ENCODE measurements at places on chromosomes 13 and 19. TPM values are rescaled to one million over a fixed set of nuclear protein-coding genes. Genes with fewer than 3 reads are reported as not detected.

- H3K27ac ChIP-seq, result no peak overlapping the region
- H3K4me3 ChIP-seq, result no peak overlapping the region
- no peaks in the 10 kb centered on the region for H3K27me3 ChIP-seq
- no peak for DNase-seq
- H3K4me1 ChIP-seq, result peaks cover 6% of the 10 kb centered on the region
Measured at GRCh38 chr13:44765001-44765471, 188.9 kb upstream of the TSC22D1 start.

DNA sequence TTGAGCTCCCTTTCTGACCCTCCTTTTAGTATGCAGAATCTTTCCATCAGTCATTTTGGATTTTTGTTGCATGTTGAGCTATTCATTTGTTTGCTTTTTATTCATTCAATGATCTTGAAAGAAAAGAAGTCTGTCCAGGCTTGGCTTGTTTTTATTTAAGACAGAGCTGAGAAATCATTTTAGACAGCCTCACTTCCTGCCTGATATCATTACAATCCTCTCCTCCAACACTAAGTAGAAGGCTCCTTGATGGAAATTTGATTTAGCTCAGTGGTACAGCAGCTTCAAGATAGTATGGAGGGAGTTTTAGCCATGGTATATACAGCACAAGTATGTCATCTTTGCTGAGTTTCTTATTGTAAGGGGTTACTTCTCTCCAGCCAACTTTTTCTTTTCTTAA lies 28.4 kb downstream of the MBNL2 start:
- H3K27ac ChIP-seq, result peak overlapping the region; percentile 47
- no peak for DNase-seq
- no peaks in the 10 kb centered on the region for H3K27me3 ChIP-seq
- peaks cover 29% of the 10 kb centered on the region for H3K4me1 ChIP-seq
- no peaks in the 10 kb centered on the region for H3K36me3 ChIP-seq

DNA sequence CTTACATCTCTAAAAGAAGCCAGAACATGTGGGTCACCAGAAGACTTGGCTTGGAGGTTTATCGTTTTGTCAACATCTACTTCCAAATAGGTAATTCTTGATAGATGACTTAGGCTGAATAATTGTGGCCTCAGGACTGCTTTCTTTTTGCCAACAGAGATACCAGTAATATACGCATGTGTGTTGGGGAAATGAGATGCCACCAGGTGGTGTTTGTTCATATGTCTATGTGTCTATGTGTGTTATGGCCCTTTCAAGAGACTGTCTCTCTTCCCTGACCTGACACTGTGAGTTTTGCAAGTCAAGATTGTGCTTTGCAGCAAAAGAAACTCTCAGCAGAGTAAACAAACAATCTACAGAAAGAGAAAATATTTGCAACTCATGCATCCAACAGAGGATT lies 31.6 kb upstream of the METTL21C start:
- H3K4me1 ChIP-seq, result peaks cover 17% of the 10 kb centered on the region
- no peak overlapping the region for H3K27ac ChIP-seq
- DNase-seq, result no peak
- H3K27me3 ChIP-seq, result no peaks in the 10 kb centered on the region
- H3K4me3 ChIP-seq, result no peak overlapping the region

DNA sequence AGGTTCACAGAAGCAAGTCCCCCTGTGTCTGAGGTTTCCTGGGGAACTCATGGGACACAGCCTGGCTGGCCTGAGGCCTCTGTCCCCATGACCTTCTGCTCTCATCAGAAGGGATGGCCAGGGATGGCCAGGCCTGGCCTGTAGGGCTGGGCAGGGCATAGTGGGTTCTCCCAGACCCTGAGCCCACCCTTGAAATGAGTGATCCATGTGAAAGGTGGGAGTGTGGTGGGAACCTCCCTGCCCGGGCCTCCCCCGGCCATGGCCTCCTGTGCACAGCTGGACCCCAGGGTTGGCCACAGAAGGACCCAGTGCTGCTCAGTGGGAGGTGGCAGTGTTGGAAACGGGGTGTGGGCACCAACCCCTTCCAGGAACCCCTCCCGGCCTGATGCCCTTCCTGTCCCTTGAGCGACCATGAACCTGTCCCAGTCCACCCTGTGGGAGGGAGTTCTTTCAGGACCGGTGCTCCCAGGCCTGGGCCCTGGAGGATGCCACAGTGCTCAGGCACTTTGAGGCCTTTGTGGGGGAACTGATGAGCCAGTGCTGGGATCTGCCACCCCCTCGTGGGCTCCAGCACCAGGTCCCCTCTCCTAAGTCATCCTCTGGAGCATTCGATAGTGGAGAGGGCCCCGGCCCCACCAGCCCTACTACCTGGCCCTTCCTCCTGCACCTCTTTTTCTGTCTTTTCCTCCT lies 15.5 kb upstream of the ZNF14 start:
- DNase-seq, result no peak
- no peaks in the 10 kb centered on the region for H3K4me1 ChIP-seq
- no peaks in the 10 kb centered on the region for H3K36me3 ChIP-seq
- H3K27me3 ChIP-seq, result no peaks in the 10 kb centered on the region
- no peak overlapping the region for H3K4me3 ChIP-seq
- H3K27ac ChIP-seq, result no peak overlapping the region

GRCh38 chr13:106096661-106097092 lies 438.8 kb downstream of the EFNB2 start:
- no peaks in the 10 kb centered on the region for H3K36me3 ChIP-seq
- no peak overlapping the region for H3K27ac ChIP-seq
- H3K4me3 ChIP-seq, result no peak overlapping the region
- no peak for DNase-seq
- H3K4me1 ChIP-seq, result peaks cover 6% of the 10 kb centered on the region

- no peak overlapping the region for H3K27ac ChIP-seq
- H3K36me3 ChIP-seq, result no peaks in the 10 kb centered on the region
- no peak overlapping the region for H3K4me3 ChIP-seq
- DNase-seq, result no peak
Measured at GRCh38 chr13:26695891-26696311, 64.7 kb downstream of the GPR12 start.

- no peaks in the 10 kb centered on the region for H3K27me3 ChIP-seq
- no peak for DNase-seq
- H3K4me1 ChIP-seq, result no peaks in the 10 kb centered on the region
- no peak overlapping the region for H3K4me3 ChIP-seq
- no peaks in the 10 kb centered on the region for H3K36me3 ChIP-seq
- no peak overlapping the region for H3K27ac ChIP-seq
Measured at GRCh38 chr13:43431841-43432240, 354.9 kb downstream of the ENOX1 start.

GRCh38 chr13:84946192-84946591 lies 853.0 kb downstream of the SLITRK6 start:
- H3K27ac ChIP-seq, result no peak overlapping the region
- no peaks in the 10 kb centered on the region for H3K36me3 ChIP-seq

DNA sequence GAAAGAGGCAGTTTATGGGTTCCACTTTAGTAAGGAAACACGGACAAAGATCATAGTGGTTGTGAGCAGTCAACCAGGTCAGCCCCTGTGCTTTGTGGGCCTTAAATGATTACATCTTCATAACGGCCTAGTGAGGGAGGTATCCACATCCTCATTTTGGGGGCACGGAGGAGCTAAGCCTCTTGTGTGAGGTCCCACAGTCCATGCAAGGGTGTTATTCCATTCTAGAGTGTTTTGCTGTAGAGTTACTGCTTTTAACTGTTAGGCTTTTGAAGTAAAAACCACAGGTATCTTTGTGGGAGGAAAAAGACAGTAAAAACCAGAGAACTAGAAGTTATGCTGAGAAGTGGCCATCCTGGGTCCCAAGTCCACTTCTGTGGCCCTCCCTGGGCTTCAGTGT lies 4.0 kb downstream of the NOP53 start:
- DNase-seq, result no peak
- H3K27ac ChIP-seq, result no peak overlapping the region
- no peak overlapping the region for H3K4me3 ChIP-seq
- peaks cover 10% of the 10 kb centered on the region for H3K4me1 ChIP-seq

GRCh38 chr13:110471833-110472162 lies 89.7 kb downstream of the RAB20 start:
- no peak overlapping the region for H3K4me3 ChIP-seq
- DNase-seq, result peak; percentile 12
- H3K27me3 ChIP-seq, result no peaks in the 10 kb centered on the region
- H3K36me3 ChIP-seq, result peaks cover 56% of the 10 kb centered on the region

DNA sequence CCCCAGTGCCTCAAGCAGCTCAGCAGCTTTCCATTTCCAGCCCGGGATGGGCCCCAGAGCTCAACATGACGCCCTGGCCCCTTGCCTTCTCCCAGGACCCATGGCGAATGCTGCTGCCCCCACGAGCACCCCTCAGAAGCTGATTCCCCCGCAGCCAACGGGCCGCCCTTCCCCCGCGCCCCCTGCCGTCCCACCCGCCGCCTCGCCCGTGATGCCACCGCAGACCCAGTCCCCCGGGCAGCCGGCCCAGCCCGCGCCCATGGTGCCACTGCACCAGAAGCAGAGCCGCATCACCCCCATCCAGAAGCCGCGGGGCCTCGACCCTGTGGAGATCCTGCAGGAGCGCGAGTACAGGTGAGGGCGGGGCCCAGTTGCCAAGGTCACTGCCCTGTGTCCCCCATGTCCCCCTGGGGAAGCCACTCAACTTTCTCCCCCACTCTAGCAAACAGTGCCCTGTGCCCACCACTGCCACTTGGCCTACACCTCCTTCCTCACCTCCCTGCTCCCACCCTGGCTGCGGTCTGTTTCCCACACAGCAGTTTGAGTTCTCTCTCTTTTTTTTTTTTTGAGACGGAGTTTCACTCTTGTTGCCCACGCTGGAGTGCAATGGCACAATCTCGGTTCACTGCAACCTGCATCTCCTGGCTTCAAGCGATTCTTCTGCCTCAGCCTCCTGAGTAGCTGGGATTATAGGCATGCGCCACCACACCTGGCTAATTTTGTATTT lies 26.9 kb downstream of the SMARCA4 start:
- no peak overlapping the region for H3K27ac ChIP-seq
- no peaks in the 10 kb centered on the region for H3K27me3 ChIP-seq
- DNase-seq, result no peak
- H3K4me1 ChIP-seq, result no peaks in the 10 kb centered on the region

- H3K4me3 ChIP-seq, result no peak overlapping the region
- DNase-seq, result no peak
- H3K4me1 ChIP-seq, result no peaks in the 10 kb centered on the region
- H3K27ac ChIP-seq, result no peak overlapping the region
- no peaks in the 10 kb centered on the region for H3K36me3 ChIP-seq
- H3K27me3 ChIP-seq, result no peaks in the 10 kb centered on the region
Measured at GRCh38 chr19:13873834-13874515, 3.0 kb upstream of the NANOS3 start.

- no peak overlapping the region for H3K27ac ChIP-seq
- H3K4me3 ChIP-seq, result no peak overlapping the region
- no peak for DNase-seq
Measured at GRCh38 chr13:107600971-107601370, 614.4 kb downstream of the LIG4 start.

DNA sequence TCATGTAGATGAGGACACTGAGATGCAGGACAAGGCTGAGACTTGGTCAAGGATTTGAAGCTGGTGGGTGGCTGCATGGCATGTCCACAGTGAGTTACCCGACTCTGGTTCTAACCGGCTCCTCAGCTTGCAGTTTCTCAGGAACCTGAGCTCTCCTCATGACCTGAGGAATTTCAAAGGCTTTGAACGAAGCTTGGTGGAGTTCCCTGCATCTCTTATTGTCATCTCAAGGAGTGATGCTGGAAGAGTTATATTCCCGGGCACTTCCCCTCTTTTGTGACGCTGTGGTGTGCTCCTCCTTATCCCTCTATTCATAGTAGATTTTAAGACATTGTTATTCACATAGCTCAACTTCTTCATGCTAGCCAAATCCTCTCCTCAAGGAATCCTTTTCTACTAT lies 500.1 kb upstream of the HTR2A start:
- H3K4me1 ChIP-seq, result no peaks in the 10 kb centered on the region
- DNase-seq, result no peak
- no peak overlapping the region for H3K4me3 ChIP-seq
- no peaks in the 10 kb centered on the region for H3K36me3 ChIP-seq
- H3K27me3 ChIP-seq, result no peaks in the 10 kb centered on the region
- H3K27ac ChIP-seq, result no peak overlapping the region

GRCh38 chr13:91133941-91134802 lies 213.3 kb upstream of the MIR17HG start:
- H3K36me3 ChIP-seq, result no peaks in the 10 kb centered on the region
- no peak overlapping the region for H3K4me3 ChIP-seq
- H3K27me3 ChIP-seq, result no peaks in the 10 kb centered on the region
- H3K27ac ChIP-seq, result no peak overlapping the region

DNA sequence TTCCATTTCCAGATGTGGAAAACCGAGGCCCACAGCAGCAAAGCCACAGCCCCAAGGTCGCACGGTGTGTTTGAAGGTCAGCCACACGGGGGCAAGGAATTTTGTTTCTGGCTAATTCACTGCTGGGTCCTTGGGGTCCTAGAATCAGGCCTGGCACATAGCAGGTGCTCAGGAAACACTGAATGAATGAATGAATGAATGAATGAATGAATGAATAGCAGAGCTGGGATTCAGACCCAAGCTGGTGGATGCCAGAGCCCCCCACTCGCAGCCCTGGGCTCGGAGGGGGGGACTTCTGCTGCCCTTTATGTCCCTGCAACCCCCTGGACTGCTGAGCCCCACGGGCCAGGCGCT lies 37.0 kb downstream of the ZNRF4 start:
- no peak overlapping the region for H3K4me3 ChIP-seq
- H3K27ac ChIP-seq, result no peak overlapping the region
- H3K4me1 ChIP-seq, result no peaks in the 10 kb centered on the region

GRCh38 chr19:42086770-42087550 lies 11.0 kb downstream of the ZNF574 start:
- no peaks in the 10 kb centered on the region for H3K27me3 ChIP-seq
- no peak overlapping the region for H3K27ac ChIP-seq
- no peaks in the 10 kb centered on the region for H3K36me3 ChIP-seq

- no peak overlapping the region for H3K27ac ChIP-seq
- H3K4me1 ChIP-seq, result no peaks in the 10 kb centered on the region
- H3K36me3 ChIP-seq, result no peaks in the 10 kb centered on the region
- no peaks in the 10 kb centered on the region for H3K27me3 ChIP-seq
- no peak overlapping the region for H3K4me3 ChIP-seq
Measured at GRCh38 chr13:94322925-94323763, 156.3 kb downstream of the DCT start.

GRCh38 chr13:25654322-25654721 lies 282.5 kb downstream of the ATP8A2 start:
- no peak overlapping the region for H3K27ac ChIP-seq
- no peaks in the 10 kb centered on the region for H3K36me3 ChIP-seq
- DNase-seq, result no peak
- no peak overlapping the region for H3K4me3 ChIP-seq

GRCh38 chr13:46172531-46172991 lies 9.4 kb downstream of the LCP1 start:
- H3K4me3 ChIP-seq, result no peak overlapping the region
- no peak for DNase-seq
- H3K27me3 ChIP-seq, result no peaks in the 10 kb centered on the region
- H3K27ac ChIP-seq, result no peak overlapping the region
- H3K4me1 ChIP-seq, result no peaks in the 10 kb centered on the region
- H3K36me3 ChIP-seq, result no peaks in the 10 kb centered on the region

GRCh38 chr13:23861310-23861709 lies 27.9 kb downstream of the MIPEP start:
- no peak overlapping the region for H3K4me3 ChIP-seq
- H3K27me3 ChIP-seq, result no peaks in the 10 kb centered on the region
- no peak for DNase-seq
- H3K27ac ChIP-seq, result no peak overlapping the region
- no peaks in the 10 kb centered on the region for H3K36me3 ChIP-seq

The TNFSF9 gene
- 0.54 TPM for total RNA-seq

The CD33 gene
- total RNA-seq, result 1.7 TPM

The CEACAM20 gene
- not detected for total RNA-seq

The FUT1 gene
- 3.0 TPM for total RNA-seq

The UPK1A gene
- not detected for total RNA-seq

The GPR18 gene
- 0.96 TPM for total RNA-seq

The ZNF317 gene
- 22.5 TPM for total RNA-seq

The ZNF208 gene
- 44.1 TPM for total RNA-seq

Data from thyroid gland (tissue), 4 donors.